ENCODE measurements at places on chromosomes 6 and 20.

- no peak for DNase-seq
Measured at GRCh38 chr6:124599656-124600055, 362.6 kb upstream of the RNF217 start.

- DNase-seq: peak; percentile 51
Measured at GRCh38 chr6:14144678-14145113, 27.1 kb downstream of the CD83 start.

- DNase-seq: no peak
Measured at GRCh38 chr6:150616586-150616985, 16.9 kb downstream of the PLEKHG1 start.

- DNase-seq: no peak
Measured at GRCh38 chr20:33014336-33015113, 7.0 kb downstream of the BPIFB2 start.

GRCh38 chr20:53631909-53632662 is 38.4 kb upstream of the ZNF217 start:
- DNase-seq: no peak

- DNase-seq: peak; percentile 56
Measured at GRCh38 chr6:157989541-157990289, 8.1 kb downstream of the SYNJ2 start.

DNA sequence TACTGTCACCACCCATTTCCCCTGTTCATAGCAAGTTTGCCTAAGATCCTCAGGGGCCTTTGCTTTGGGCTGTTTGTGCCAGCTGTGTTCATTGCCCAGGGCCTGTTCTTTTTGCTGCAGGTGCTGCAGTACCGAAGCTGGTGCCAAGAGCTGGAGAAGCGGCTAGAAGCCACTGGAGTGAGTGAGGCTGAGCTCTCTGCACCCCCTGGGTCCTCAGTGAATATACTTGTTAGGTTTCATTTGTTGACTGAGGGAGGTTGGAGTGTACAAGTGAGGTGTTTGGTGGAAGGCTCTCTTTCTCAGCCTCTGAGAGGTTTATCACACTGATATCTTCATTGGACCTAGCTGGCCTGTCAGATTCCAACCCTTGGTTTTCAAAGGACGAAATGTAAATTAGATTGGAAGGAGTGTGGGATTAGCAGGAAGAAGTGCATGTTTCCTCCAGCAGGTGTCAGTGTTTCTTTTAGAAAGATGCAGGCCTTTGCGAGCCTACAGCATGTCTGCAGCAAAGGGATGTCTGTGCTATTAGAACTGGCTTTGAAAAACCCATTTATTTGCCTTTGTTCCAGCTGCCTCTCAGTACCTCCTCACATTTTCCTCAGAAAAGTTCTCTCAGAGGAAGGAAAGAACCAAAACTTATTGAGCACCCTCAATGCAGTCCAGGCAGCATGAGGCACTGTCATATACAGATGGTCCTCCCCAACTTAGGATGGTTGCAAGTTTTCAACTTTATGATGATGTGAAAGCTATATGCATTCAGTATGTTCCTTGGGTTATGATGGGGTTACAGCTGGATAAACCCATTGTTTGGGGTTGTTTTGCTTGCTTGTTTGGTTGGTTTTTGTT is 8.3 kb downstream of the CEP250 start:
- DNase-seq: peak; percentile 56

GRCh38 chr6:108872141-108872557 is 23.9 kb downstream of the ARMC2 start:
- DNase-seq: no peak

- no peak for DNase-seq
Measured at GRCh38 chr20:51481341-51481914, 61.1 kb downstream of the NFATC2 start.

DNA sequence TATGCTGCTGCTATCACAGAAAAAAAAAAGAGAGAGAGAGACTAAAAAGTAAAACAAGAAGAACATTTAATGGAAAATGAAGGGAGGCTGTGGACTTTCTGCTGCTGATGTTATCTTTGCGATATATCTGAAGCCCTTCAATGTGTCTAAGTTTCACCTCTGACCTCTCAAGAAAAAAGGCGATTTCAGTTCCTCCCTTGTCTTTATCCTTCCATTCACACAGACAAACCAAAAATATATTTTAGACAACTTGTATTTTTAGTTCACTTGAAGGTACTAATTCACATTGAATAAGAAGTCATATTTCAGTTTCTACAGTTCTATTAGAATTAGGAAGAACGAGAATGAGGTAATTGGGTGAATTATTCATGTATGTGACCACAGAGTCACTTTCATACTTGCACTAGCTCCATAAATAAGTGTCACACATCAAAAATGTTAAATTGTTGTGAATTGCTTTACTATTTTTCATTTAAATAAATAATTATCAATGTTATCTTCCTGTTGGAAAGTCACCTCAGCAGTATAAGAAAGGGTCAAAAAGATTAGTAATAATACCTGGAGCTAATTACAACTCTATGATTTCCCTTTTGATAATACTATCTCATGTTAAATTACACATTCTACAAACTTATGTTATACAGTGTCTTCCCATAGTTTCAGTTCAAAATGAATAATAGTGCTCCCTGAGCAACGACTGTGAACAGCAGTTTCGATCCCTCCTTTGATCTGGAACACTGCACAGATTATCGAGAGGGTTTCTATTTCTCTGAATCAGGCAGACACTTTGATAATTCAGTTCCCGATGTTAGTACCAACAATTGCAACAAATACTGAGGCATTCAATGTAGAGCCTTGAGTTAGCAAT is 85.2 kb upstream of the PLCB4 start:
- no peak for DNase-seq

DNA sequence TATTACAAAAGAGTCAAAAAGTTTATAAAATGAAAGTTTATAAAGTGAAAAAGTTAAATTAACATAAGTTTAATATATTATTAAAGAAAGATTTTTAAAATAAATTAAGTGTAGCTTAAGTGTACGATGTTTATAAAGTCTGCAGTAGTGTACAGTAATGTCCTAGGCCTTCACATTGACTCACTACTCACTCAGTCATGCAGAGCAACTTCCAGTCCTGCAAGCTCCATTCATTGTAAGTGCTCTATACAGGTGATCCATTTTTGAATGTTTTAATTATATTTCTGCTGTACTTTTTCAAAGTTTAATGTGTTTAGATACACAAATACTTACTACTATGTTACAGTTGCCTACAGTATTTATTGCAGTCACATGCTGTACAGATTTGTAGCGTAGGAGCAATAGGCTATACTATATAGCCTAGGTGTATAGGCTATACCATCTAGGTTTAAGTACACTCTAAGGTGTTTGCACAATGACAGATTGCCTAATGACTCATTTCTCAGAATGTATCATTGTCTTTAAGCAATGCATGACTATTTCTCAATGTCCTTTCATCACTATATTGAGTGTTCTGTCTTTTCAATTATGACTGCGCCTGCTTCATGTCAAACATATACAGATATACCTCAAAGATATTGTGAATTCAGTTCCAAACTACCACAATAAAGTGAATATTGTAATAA is 1110.3 kb upstream of the MAP3K7 start:
- no peak for DNase-seq

GRCh38 chr6:26140254-26140966 is 53.2 kb downstream of the HFE start:
- DNase-seq: no peak

DNA sequence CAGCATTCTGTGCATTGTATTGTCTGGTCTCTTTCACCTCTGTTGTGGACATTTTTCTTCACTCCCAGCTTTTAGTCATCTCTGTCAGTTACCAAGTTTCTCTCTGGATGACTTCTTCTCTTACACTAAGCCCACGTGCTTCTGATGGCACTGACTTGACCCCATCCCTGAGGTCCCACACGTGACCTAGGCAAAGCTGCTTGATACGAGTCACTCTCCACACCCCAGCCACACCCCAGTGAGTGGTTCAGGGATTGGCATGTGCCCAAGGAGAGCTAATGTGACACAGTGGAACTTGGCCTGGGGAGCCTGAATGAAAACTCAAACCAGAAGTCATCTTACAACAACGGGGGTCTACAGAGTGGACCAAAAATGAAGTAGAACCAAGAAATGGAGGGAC is 32.2 kb downstream of the HTR1E start:
- no peak for DNase-seq

GRCh38 chr6:14875481-14876063 is 370.3 kb upstream of the JARID2 start:
- no peak for DNase-seq

DNA sequence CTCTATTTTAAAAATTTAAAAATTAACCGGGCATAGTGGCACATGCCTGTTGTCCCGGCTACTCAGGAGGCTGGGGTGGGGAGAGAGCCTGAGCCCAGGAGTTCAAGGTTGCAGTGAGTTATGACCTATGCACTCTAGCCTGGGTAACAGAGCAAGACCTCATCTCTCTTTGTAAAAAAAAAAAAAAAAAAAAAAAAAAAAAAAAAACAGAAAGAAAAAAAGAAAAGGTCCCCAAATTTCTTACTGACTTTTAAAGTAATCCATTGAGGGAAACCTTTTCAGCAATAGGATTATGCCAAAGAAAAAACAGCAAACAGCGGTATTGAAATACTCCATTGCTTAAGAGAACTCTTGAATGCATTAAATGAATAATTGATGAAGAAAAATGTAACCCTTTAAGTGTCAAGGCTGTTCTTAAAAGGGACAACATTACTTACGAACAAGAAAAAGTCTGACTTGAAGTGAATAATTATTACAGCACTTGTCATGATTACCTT is 6.0 kb upstream of the DNAAF9 start:
- no peak for DNase-seq

GRCh38 chr20:51212816-51213215 is 189.9 kb upstream of the KCNG1 start:
- DNase-seq: no peak

DNA sequence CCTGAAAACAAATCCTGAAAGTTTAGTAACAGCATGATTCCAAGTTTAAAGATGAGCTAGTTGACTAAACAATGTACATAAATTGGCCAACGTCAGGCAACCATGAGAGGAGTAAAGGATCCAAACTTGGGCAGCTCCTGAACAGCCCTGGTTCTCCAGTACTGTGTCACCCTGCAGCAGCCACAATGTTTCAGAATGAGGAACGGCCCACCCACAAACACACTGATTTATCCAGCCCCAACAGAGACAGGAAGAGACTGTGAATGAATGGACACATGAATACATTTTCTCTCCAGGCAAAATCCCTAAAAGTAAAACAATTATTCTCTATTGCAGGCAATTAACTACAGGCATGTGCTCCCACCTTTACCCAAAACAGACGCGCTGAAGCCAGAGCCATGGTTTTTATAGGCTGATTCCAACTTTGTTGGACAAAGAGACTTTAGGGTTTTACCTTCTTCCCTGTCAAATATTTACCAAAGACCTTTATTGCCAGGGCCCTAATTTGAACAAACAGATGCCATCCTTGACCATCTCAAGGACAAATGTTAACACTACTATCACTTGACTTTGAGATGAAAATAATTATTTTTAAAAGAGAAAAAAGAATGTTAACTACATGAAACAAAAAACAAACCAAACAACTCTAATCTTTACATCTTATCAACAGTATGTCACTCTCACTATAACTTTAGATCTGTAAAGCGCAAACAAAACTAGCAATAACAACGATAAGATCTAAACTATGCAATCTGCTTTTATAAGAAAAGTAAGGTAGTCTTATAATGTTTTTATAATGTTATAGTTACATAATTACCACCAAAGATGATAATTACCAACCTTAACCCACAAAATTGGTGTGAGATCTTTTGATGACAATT is 22.9 kb downstream of the CNKSR3 start:
- DNase-seq: peak; percentile 53

GRCh38 chr6:140079328-140079727 is 704.9 kb upstream of the CITED2 start:
- peak; percentile 67 for DNase-seq

GRCh38 chr20:1946762-1947534 is 46.9 kb downstream of the PDYN start:
- no peak for DNase-seq

GRCh38 chr20:48684501-48685041 is 143.2 kb downstream of the PREX1 start:
- peak; percentile 28 for DNase-seq

- DNase-seq: no peak
Measured at GRCh38 chr6:84719152-84719551, 45.2 kb downstream of the TBX18 start.

- DNase-seq: no peak
Measured at GRCh38 chr20:53513489-53514298, 79.9 kb downstream of the ZNF217 start.

GRCh38 chr6:130365166-130366106 is at the start of gene TMEM200A:
Gene TMEM200A (plus strand): TSS chr6:130366017. CDS start chr6:130440423, 74,406 bp downstream.
- peak; percentile 76 for DNase-seq

- DNase-seq: peak; percentile 52
Measured at GRCh38 chr6:53311586-53311935, 37.2 kb downstream of the ELOVL5 start.

DNA sequence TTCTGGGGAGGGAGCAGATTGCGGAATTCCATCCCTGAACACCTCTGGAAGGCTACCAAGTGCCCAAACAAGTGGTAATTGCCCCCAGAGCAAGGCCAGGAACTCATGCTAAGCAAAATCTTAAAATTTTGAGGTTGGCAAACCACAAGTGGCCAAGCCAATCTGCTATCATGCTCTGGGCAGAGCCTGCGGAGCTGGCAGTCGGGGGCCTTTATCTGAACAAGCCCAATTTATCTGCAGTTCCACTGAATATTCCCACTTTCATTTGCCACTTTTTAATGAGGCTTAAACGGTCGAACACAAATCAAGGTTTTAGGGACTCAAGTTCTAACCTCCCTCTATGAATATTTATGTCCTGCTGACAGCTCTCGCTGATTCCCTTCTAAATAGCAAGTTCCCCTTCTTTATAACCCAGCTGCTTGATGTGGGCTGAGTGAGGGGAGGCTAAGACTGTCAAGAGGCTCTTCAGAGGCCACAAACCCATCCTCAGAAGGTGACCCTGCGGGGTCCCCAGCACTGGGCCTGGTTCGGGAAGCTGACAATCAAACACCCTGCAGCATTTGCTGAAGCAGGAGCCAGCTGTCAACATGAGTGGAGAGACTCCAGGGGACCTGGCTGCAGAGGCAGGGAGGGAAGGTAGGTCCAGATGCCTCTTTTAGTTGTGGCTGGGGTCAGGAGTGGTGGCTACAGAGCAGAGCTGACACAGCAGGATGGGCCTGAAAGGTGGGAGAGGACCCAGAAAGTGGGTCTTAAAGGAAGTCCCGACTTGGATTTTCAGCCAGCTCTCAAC is 11.9 kb downstream of the CCDC167 start:
- no peak for DNase-seq

DNA sequence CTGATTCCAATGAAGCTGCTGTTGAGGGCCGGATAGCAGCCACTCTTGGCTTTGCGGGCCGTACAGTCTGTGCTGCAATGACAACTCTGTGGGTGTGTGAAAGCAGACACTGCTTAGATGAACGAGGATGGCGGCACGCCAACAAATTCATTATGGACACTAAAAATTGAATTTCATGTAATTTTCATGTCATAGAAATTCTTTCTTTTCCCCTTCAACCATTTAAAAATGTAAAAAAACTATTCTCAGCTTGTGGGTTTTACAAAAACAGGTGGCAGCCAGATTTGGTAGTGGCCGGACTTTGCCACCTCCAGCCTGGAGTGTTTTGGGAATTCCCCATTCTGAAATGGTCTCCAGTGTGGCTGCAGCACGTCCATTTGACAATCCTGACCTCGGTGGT is 26.0 kb downstream of the MAS1 start:
- DNase-seq: no peak

GRCh38 chr20:32918296-32918695 is 59.6 kb downstream of the EFCAB8 start:
- no peak for DNase-seq

- peak; percentile 73 for DNase-seq
Measured at GRCh38 chr6:44653761-44654218, 266.3 kb downstream of the CDC5L start.

Data from fibroblast of skin of right quadriceps (primary cell).